ENCODE measurements at places on chromosomes 5 and 9. TPM values are rescaled to one million over a fixed set of nuclear protein-coding genes. Genes with fewer than 3 reads are reported as not detected.
A peak's percentile ranks its signal among the peaks of the same experiment; 100 is the strongest.

Gene PHF24
- 0.64 TPM for total RNA-seq

Gene NR3C1
- 23.5 TPM for total RNA-seq

Gene CFAP90
- not detected for total RNA-seq

DNA sequence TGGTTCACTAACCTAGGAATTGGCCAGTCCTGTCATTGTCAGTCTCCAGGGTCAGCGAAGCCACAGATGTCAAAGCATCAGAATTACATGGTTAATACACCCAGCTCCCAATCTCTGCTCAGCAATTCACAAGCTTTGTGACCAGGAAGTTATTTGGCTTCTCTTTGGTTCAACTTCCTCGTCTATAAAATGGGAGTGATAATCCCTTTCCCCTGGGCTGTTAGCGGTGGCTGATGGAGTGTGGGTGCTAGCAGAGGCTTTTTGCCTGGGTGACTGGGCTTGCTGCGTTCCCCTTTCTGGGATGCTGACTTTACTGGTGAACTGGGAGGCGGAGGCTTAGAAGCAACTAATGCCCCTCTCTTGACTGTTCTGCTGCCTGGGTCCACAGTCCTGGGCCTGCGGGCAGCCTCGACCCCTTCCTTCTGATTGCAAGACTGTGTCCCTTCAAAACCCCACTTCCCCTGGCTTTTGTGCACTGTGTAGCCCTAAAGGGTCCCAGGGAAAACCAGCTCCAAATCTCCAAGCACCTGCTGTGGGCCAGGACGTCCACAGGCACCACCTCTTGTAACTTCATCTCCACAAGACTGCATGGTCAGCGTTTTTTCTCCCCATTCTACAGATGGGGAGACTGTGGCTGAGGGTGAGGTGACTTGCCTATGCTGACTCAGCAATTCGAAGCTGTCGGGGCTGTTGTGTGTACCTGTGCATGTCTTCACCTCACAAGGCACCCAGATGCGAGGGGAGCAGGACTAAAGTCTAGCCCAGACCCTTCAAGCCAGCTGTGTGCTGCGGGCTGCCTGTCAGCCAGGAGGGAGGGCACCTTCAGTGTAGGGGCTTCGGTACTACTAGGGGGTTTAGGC, 45.2 kb upstream of the NEURL1B start:
- DNase-seq: no peak

GRCh38 chr5:17218353-17219005, 1.0 kb downstream of the BASP1 start:
- peak; percentile 19 for DNase-seq

- no peak for DNase-seq
Observed at GRCh38 chr9:34503406-34503805, 19.4 kb downstream of the ENHO start.

DNA sequence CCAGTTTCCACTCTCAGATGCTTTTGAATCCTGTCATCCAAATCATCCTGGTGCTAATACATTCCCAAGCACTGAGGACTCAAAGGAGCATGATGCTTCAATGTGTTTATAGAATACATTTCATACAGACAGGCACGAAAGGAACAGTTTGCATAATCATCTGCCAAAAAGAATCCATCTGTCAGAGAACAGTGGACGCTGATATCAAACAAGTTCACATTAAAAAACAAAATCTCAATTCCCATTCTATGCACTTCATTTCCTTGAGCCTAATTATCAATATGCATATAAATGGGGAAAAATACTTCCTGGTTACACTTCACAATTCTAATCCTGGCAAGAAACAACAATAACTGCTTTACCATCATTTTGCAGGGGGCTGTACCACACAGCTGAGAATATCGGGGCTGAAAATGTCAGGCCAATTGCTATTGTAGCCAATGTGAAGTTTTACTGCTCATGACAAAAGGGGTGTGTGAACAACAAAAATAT, 125.5 kb upstream of the FAM174A start:
- DNase-seq: no peak

GRCh38 chr9:95980262-95981125, 105.0 kb downstream of the ERCC6L2 start:
- no peak for DNase-seq

Data from colonic mucosa (tissue), 4 donors.